ENCODE measurements at places on chromosomes 7 and 10. TPM values are rescaled to one million over a fixed set of nuclear protein-coding genes. Genes with fewer than 3 reads are reported as not detected.
A peak's percentile ranks its signal among the peaks of the same experiment; 100 is the strongest.

Gene HABP2
- total RNA-seq = not detected

Gene FAS
- total RNA-seq = 4.3 TPM

Gene SOSTDC1
- total RNA-seq = 1.7 TPM

Gene GATA3
- total RNA-seq = 0.36 TPM

Gene HTR7
- 1.1 TPM for total RNA-seq

GRCh38 chr7:7859411-7859810 is 109.2 kb upstream of the GLCCI1 start:
- ATAC-seq = no peak

DNA sequence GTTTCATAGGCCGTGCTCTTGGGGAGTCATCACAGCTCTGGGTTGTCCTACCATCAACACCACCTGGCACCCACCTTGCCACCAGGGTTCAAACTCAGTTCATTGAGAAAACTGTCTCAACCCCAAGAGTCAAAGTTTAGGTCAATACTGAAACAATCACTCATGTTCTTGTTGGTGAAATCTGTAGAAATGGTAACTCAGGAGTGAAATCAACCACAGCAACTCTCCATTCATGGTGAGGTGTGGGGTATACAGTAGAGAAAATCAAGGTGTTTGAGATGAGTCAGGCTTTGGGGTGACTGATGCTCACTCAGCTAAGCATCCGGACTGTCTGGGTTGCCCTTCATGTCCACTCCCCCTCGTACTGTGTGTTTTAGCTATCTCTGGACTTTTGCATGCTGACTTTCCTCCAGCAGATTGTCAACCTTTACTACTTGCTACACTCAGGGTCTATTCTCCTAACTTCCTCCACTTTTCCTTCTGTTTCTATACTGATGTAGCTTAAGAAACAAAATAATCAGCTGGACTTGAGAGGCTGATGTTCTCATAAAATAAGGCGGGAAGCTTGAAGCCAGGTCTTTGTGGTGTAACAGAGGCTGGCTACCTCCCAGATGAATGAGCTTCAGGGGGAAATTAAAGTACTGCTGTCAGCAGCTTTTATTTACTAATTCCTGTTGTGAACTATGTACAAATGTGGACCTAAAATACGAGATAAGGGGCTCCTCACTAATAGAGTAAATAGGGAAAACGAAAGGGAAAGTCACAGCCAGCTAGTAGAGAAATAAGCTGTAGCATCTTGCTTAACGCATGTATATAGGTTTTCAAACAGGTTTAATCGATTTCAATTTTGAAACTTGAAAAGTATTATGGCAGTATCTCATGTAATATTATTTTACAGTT is 173.6 kb upstream of the AKR1E2 start:
- no peak for ATAC-seq

GRCh38 chr7:155420116-155420515 is 37.8 kb upstream of the EN2 start:
- ATAC-seq = no peak

DNA sequence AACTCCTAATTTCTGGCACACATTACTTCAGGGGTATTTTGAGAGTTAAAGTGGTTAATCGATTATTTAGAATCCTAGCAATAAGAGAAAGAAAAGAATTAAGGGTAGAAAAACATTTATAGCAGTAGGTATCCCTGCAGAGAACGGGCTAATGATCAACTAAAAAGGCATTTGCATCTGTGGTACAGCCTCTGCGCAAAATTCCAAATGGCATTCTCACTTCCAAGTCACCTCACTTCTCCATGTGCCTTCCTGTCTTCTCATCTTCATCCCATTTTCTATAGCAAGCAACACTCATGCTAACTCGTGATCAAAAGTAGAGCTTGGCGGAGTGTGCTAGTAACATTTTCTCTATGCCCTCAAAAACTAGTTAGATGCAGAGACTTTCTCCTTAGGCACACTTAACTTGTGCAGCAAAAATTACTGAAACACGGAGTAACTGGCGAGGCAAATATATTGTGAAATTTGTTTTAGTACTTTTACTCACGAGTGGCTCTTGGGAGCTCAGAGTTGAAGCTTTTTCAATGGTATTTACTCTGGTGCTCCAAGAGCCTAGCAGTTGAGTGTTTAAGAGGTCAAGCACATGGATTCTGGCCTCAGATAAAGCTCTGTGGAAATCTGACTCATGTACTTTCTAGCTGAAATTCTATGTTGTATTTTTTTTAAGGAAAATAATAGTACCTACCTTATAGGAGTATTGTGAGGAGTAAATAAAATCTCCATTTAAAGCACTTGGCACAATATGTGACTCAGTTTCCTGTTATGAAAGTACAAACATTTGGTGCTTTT is 65.1 kb downstream of the MET start:
- ATAC-seq = no peak

DNA sequence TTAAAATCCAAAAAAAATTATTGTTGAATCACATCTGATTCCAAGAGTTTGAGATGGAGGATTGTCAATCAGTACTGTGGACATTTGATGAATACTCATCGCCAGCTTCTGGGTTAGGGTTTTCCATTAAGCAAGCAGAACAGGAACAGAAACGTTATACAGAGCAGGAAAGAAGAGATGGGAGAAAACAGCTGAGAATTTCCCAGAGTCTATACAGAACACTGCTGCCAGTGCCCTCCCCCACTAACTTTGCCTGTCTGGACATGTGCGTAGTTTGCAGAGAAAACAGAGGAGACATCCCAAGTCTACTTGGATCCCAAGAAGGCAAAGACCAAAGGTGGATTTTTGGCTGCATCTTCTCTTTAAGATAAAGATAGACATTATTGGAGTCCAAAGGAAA is 19.0 kb downstream of the C10orf90 start:
- no peak for ATAC-seq

- ATAC-seq = peak; percentile 93
Observed at GRCh38 chr10:28668363-28669226, 8.7 kb upstream of the BAMBI start.

- peak; percentile 93 for ATAC-seq
Observed at GRCh38 chr7:41943094-41943577, 240.2 kb upstream of the INHBA start.

DNA sequence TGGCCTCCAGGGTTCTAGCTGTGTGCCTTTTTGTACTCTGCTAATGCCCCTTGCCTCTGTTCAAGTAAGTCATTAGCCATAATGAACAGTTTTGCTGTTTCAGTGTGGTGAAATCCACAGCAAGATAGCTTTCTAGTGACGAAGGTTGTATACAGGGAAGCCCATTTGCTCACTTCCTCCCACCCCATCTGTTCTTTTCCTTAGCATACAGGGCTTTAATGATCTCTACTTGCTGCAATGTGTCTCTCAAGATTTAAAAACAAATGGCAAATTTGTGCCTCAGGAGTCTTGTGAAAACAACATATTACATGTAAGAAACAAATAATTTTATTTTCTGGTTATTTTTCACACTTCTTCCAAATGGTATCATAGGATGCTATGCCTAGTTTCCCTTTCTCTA is 243.2 kb downstream of the CDK14 start:
- ATAC-seq = no peak

Measured in motor neuron (in vitro differentiated cells).